ENCODE measurements at places on chromosomes 2 and 18.
A peak's percentile ranks its signal among the peaks of the same experiment; 100 is the strongest.

- DNase-seq, result no peak
These were observed 7.3 kb downstream of the XRCC5 start for GRCh38 chr2:216116418-216116817.

GRCh38 chr2:21244161-21244560 is 120.4 kb downstream of the TDRD15 start:
- no peak for DNase-seq

- no peak for DNase-seq
These were observed 43.7 kb downstream of the PTPN2 start for GRCh38 chr18:12840382-12840781.

DNA sequence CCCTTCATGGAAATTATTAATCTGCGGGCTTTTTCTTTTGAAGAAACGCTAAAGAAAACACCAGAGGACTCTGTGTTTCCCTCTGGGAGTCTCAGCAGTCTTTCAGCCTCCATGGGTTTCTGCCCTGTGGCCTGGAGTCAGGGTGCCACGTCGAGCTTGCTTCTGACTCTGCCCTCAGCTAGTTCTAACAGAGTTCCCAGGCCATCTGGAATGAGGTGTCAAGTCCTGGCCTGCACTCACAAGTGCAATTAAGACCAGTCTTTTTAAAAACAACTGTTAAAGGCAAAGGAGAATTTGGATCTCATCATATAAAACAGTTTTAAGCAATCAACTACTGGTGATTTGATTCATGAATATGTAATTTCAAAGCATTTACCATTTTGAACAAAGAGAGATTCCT is 157.3 kb downstream of the RHBDD1 start:
- DNase-seq, result no peak

- peak; percentile 40 for DNase-seq
These were observed at the start of gene DPP4 for GRCh38 chr2:162073888-162074631. TSS of gene DPP4 (minus strand) at chr2:162074215. CDS start at chr2:162073981, 234 bp downstream.

DNA sequence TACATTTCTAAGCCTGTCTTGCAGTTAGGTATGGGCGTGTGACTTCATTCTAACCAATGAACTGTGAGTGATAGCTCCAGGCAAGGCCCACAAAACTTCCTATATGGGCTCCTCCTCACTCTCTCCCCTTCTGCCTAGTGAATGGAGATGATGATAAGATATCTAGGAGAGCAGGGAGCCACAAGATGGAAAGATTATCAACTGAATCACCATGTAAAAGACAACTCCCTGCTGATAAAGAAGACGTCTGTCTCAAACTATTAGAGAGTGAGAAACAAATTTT is 237.1 kb downstream of the GPD2 start:
- DNase-seq, result no peak

GRCh38 chr2:96102596-96103186 is 13.7 kb downstream of the ADRA2B start:
- no peak for DNase-seq

DNA sequence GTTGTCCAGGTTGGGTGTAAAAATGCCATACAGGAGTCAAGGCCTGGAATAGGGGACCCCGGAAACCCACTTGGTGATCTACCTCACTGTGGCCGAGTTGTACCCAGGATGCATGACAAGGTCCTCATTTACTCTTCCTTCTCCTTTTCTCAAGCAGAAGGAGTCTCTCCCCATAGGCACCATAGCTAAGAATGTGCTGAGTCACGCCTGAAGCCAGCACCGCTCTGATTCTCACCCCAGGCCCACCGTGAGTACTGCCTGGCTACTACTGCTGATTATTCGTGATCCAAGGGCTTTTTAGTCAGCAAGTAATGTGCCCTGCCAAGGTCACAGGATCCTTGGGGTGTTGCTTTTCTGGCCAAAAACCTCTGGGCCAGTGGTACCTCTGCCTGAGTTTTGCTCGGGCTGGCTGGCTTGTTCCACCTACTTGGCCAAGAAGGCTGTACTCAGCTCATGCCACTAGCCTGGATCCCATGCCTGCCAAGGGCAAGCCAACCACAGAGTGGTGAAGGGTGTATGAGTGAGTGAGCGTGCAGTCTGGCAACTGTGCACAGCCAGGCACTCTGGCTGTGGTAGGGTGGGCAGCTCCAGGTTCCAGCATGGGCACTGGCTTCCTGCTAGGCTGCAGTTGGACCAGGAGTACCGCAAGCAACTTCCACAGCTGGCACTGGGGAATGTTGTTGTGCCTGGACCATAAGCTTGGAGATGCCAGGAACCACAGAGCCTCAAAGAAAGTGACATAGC is 650.1 kb upstream of the VRK2 start:
- no peak for DNase-seq
